Temporal lobe (tissue), 4 donors: ENCODE measurements at places on chromosomes 1 and 21. TPM values are rescaled to one million over a fixed set of nuclear protein-coding genes. Genes with fewer than 3 reads are reported as not detected.

Gene CAMK2N1
- total RNA-seq, result 74.3 TPM

Gene CYP4X1
- 13.8 TPM for total RNA-seq

Gene FCRL1
- total RNA-seq, result under 0.01 TPM

Gene COL11A1
- total RNA-seq, result 27.3 TPM

Gene OXCT2
- 0.49 TPM for total RNA-seq

Gene LGR6
- 0.49 TPM for total RNA-seq

Gene SLC6A9
- total RNA-seq, result 4.7 TPM

Gene LCE1E
- not detected for total RNA-seq

Gene OR2T1
- total RNA-seq, result not detected

Gene PGBD2
- total RNA-seq, result 10.1 TPM

Gene KRTAP10-7
- not detected for total RNA-seq

Gene GNL2
- 29.0 TPM for total RNA-seq

Gene FCRL6
- total RNA-seq, result 0.25 TPM

Gene IRF2BP2
- total RNA-seq, result 85.6 TPM

Gene HUNK
- total RNA-seq, result 13.5 TPM

Gene C1orf53
- total RNA-seq, result 1.5 TPM

Gene CYYR1
- total RNA-seq, result 2.7 TPM

Gene KCNA10
- not detected for total RNA-seq

Gene CFHR2
- not detected for total RNA-seq

Gene ZMYND12
- total RNA-seq, result 0.25 TPM

Gene PRR9
- 0.49 TPM for total RNA-seq

Gene VSIG8
- not detected for total RNA-seq

Gene MINDY1
- total RNA-seq, result 10.8 TPM

Gene GNG4
- 46.7 TPM for total RNA-seq

Gene SPRR3
- not detected for total RNA-seq

Gene PCBP3
- 2.7 TPM for total RNA-seq

Gene RPE65
- total RNA-seq, result under 0.01 TPM

Gene PCNX2
- 78.2 TPM for total RNA-seq

Gene CDK18
- 1.2 TPM for total RNA-seq

Gene HAPLN2
- 0.98 TPM for total RNA-seq

Gene THEM5
- not detected for total RNA-seq
